Psoas muscle (tissue), 8 donors: ENCODE measurements at places on chromosomes 4 and X. TPM values are rescaled to one million over a fixed set of nuclear protein-coding genes. Genes with fewer than 3 reads are reported as not detected.

- H3K36me3 ChIP-seq, result peaks cover 16% of the 10 kb centered on the region
- DNase-seq, result peak; percentile 42
- H3K27ac ChIP-seq, result peak overlapping the region; percentile 99
- H3K27me3 ChIP-seq, result no peaks in the 10 kb centered on the region
- H3K4me3 ChIP-seq, result no peak overlapping the region
- peaks cover 95% of the 10 kb centered on the region for H3K4me1 ChIP-seq
Observed at GRCh38 chr4:10093801-10094552, 22.6 kb downstream of the WDR1 start.

GRCh38 chr4:5050520-5051277, 581 bp upstream of the STK32B start:
- peak; percentile 67 for DNase-seq
- no peaks in the 10 kb centered on the region for H3K36me3 ChIP-seq
- no peaks in the 10 kb centered on the region for H3K27me3 ChIP-seq
- H3K27ac ChIP-seq, result no peak overlapping the region
- H3K4me1 ChIP-seq, result peaks cover 3% of the 10 kb centered on the region

Gene GPR82
- not detected for total RNA-seq

Gene CT47B1
- not detected for total RNA-seq
